ENCODE measurements at places on chromosomes 2 and 18. TPM values are rescaled to one million over a fixed set of nuclear protein-coding genes. Genes with fewer than 3 reads are reported as not detected.

LHCGR gene
- total RNA-seq, result not detected

SERPINB11 gene
- total RNA-seq, result not detected

CTNNA2 gene
- total RNA-seq, result not detected

DSG1 gene
- total RNA-seq, result not detected

WNT6 gene
- total RNA-seq, result 0.33 TPM

ZEB2 gene
- 0.95 TPM for total RNA-seq

ST8SIA3 gene
- not detected for total RNA-seq

ITGB6 gene
- total RNA-seq, result 24.3 TPM

CCDC138 gene
- total RNA-seq, result 10.1 TPM

ALPP gene
- total RNA-seq, result 47.5 TPM

TWSG1 gene
- 55.8 TPM for total RNA-seq

SLC9A4 gene
- total RNA-seq, result 0.85 TPM

MDH1B gene
- 4.1 TPM for total RNA-seq

CDH7 gene
- not detected for total RNA-seq

DSC2 gene
- total RNA-seq, result 13.9 TPM

MC4R gene
- total RNA-seq, result not detected

DYNAP gene
- total RNA-seq, result not detected

ZBTB7C gene
- not detected for total RNA-seq

ABCB11 gene
- total RNA-seq, result not detected

LRRFIP1 gene
- total RNA-seq, result 221 TPM
